Spleen (tissue), 13 donors: ENCODE measurements at places on chromosomes 2 and 18.

GRCh38 chr2:153388246-153388645, 90.3 kb downstream of the RPRM start:
- no peak for DNase-seq

GRCh38 chr2:195382186-195382585, 274.8 kb upstream of the SLC39A10 start:
- DNase-seq, result no peak

GRCh38 chr2:61710711-61711110, 143.1 kb downstream of the FAM161A start:
- no peak for DNase-seq

- peak; percentile 67 for DNase-seq
Observed at GRCh38 chr2:241546771-241547498, 11.6 kb upstream of the BOK start.

DNA sequence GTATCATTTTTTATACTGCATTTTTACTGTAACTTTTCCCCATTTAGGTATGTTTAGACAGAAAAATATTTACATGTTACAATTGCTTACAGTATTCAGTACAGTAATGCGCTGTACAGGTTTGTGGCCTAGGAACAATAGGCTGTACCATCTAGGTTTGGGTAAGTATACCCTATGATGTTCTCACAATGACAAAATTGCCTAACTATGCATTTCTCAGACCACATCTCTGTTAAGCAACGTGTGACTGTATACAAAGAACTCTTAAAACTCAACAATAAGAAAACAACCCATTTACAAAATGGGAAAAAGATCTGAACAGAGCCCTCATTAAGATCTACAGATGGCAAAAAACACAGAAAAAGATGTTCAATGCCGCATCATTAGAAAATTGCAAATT, 29.4 kb downstream of the FAM210A start:
- DNase-seq, result no peak

DNA sequence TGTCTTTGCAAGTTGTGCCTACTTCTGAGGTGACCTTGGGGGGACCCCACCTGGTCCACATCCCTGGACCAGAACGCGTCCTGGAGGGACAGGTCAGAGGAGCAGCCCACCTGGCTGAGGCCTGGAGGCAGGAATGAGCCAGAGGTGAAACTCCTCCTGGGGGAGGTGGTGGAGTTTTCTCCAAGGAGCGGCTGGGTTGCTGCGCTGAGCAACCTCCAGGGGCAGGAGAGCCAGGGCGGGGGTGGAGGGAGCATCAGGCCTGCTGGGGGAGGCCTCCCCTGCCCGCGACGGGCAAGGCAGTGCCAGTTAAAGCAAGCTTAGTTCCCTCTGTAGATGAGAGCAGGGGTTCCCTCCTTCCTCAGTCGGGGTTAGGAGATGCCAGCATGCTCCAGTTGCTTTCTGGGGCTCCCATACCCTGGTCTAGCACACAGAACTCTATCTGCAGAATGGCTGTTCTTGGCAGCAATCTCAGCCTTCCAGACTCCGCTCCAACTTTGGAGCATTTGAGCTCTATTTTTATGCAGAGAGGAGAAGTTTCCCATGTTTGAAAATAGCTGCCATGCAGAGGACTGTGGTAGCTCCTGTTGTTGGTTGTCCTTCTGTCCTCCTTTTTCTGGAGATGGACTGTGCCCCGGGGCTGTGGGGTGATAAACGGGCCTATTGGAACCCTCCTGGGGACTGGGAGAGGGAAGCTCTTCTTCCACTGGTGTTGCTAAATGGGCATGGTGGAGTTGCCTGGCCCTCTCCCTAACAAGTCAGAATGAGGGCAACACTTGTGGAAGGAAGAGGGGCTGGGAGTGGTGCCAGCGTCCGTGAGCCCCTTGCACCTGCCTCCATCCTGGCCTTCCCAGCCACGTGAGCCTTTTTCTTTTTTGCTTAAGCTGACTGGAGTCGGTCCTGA, 39.1 kb downstream of the B3GNT2 start:
- no peak for DNase-seq

- DNase-seq, result no peak
Observed at GRCh38 chr2:101563849-101564248, 88.9 kb upstream of the RFX8 start.

- no peak for DNase-seq
Observed at GRCh38 chr2:45274250-45274926, 265.1 kb upstream of the SIX2 start.

DNA sequence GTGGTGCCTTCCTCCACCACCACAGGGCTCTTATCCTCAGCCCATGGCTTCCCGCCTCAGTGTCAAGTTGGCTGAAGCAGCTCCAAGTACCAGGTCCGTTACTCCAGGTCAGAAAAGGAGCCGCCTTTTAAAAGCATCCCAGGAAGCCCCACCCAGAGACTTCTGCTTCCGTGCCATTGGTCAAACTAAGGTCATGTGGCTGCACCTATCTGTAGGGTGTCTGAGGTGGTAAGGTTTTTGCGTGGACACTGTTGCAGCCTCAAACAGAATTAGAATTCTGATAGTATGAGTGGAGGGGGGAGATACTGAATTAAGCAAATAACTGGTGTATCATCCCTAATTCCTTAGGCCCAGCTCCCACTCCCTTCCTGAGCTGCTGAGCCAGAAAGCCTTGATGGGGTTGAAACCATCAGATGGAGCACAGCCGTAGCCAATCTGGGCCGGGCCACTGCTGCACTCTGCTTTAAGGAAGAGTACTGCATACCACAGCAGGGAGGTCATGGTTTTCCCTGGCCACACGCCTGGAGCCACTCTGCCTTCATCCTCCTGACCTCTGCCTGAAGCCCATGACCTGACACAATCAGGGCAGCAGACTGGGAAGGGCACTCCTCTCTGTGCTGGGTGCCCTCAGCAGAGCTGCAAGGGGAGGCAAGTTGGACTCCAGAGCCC, 8.4 kb downstream of the TMEM247 start:
- DNase-seq, result no peak

DNA sequence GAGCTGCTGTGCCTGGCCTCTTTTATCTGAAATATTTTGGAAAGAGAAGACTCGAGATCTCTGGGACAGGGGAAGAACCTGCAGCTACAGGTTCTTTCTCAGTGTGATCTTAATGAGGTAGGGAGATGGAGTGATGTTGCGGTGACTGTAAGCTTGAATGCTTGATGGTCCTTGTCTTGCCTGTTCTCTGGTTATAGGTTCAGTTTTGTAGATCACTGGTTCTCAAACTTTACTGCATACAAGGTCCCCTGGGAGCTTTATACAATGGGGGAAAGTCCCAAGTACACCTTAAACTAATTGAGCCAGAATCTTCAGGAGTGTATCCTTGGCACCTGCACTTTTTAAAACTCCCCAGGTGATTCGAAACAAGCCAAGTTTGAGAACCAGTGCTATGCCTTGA, 136.7 kb upstream of the CXCR4 start:
- no peak for DNase-seq

GRCh38 chr2:109265369-109265768, 136.4 kb downstream of the SH3RF3 start:
- DNase-seq, result peak; percentile 61

DNA sequence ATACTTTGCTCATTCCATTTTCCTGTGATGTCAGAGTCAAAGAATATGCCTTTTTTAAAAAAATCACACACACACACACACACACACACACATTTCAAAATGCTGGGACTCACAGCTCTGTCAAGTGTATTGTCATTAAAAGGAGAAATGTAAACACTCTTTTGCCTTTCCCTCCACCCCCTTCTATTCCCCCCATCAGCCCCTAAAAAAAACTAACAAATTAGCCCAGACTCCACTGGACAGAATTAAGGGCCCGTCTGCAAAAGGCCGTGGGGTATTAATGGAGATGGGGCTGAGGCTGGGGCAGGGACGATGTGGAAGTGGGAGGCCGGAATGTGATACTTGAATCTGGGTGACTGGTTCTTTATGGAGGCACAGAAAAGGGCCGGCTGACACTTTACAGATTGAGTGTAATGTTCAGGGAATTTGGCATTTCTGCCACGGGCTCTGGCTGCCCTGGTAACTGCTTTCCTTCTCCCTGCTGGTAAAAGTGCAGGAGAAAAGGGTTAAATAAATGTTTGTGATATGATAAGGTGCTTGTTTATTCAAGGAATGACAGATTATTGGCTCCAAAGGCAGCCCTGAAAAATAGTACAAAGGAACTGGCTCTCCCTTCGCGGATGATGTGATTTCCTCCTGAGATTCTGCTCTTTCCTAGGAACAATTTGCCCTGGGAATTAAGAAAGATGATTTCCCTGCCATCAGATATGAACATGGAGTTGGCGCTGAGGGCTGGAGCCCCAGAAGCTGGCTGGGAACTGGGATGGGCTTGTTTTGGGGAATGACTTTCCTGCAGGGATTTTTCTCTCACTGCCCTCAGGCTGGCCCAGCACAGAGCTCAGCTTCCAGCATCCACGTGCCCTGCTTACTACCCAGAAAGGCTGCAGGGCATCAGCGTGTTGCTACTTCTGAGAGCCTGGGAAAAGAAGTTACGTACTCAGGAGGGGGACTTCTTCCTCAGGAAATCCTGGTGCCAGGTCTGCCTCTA, 52.8 kb upstream of the CTAGE1 start:
- DNase-seq, result no peak

GRCh38 chr2:180040146-180040925, 33.2 kb upstream of the CWC22 start:
- no peak for DNase-seq

GRCh38 chr2:176613323-176613987, 344.2 kb downstream of the MTX2 start:
- DNase-seq, result no peak

- DNase-seq, result no peak
Observed at GRCh38 chr2:6556755-6557154, 309.0 kb downstream of the CMPK2 start.

- DNase-seq, result peak; percentile 69
Observed at GRCh38 chr18:74516271-74517235, 17.7 kb upstream of the CNDP1 start.

DNA sequence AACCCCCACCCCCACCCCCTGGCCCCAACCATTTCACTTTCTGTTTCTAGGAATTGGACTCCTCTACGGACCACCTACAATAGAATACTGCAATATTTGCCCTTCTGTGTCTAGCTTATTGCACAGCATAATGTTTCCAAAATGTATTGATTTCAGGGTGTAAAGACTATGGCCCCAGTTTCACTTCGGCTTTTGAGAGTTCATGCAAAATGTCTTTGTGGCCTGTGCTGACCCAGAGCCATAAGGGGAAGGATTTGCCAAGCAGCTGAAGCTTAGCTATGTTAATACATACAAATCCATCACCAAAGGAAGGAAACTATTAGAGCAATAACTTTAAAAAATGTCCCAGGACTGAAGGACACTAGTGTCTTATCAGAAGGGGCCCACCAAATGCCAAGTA, 11.2 kb upstream of the ATP9B start:
- no peak for DNase-seq

DNA sequence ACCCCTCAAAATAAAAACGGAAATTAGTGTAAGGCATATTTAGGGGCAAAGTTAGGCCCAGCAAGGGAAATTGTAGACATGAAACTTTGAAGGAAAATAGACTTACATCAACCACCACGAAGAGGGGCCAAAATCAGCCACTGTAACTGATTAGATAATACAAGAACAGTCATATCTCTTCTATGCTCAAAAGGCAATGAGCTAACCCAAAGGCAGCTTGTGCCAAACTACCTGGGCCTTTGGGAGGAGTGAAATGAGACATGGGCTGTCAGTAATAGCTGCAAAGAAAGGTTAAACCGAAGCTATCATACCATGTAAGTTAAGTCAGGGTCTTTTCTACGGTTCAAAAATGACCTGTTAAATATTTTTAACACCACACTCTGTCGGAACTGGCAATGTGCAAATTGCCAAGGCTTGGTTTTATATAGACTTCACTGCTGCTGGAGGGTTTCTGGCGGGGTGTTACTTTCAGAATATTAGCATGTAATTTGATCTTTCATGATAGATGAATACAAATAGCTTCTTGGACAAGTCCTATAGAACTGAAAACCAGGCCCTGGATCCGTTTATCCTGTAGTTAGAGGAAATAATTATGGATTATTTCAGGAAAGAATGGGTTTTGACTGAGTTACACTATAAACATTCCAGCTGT, 69.6 kb downstream of the ACVR1 start:
- DNase-seq, result no peak

- DNase-seq, result no peak
Observed at GRCh38 chr2:38164881-38165280, 88.9 kb upstream of the CYP1B1 start.

DNA sequence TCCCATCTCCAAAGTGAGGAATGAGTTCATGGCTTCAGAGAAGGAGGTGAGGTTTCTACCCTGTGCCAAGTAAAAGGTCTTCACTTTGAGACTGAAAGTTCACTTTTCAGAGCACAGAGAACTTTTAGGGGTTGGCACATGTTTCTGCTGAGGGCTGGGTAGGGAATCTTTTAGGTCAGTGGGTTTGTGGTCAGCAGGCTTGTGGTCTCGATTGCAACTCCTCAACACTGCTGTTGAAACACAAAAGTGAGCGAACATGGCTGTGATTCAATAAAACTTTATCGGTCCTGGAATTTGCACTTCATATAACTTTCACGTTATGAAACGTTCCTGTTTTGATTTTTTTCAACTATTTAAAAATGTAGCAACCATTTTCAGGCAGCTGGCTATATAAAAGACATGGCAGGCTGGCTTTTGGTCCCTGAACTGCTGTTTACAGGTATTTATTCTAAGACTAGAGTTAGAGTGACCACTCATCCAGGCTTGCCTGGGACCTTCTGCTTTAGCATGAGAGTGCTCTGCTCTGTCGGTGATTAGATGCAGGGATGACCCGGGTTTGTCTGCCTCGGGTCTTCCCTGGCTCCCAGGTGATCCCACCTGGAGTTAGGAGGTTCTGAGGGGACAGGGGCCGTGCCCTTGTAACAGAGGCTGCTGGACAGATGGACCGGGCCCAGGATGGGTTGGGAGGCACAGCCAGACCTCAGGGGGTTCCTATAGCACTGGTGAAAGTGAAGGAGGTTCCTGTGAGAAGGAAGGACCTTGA, 62.7 kb upstream of the TAF1B start:
- no peak for DNase-seq

DNA sequence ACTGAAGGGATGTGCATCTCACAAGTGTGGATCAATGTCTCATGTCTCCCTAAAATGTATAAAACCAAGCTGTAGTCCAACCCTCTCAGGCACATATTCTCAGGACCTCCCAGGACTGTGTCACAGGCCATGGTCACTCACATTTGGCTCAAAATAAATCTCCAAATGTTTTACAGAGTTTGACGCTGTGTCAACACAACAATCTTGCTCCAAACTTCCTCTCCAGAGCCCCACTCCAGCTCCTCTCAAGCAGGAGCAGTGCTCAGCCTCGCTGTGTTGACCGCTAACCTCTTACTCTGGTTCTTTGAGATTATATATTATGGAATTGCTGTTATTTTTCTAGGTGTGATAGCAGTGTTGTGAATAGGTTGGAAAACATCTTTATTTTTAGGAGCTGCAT, 56.2 kb downstream of the CYP27C1 start:
- no peak for DNase-seq

DNA sequence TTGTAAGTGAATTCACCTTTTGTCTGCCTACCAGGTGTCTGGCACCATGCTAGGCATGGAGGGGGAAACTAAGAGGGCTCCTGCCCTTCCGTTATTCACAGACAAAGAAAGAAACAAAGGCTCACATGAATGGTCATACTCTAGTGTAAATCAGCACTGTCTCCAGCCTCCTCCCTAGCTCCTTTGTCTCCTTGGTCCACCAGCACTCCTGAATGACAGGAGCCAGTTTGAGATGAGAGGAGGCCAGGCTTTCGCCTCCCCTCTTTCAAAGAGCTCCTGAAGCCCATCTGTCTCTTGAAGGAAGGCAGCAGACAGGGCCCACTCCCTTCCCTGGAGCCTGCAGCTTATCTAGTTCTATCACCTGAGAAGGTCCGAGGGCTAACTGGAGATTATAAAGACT, 18.7 kb downstream of the SATB2 start:
- DNase-seq, result no peak
